Suppressor macrophage treated with lipopolysaccharide for 4 hours (primary cell): ENCODE measurements at places on chromosomes 7 and 10.

GRCh38 chr7:107387128-107387527 lies 82.7 kb upstream of the GPR22 start:
- no peak for DNase-seq

DNA sequence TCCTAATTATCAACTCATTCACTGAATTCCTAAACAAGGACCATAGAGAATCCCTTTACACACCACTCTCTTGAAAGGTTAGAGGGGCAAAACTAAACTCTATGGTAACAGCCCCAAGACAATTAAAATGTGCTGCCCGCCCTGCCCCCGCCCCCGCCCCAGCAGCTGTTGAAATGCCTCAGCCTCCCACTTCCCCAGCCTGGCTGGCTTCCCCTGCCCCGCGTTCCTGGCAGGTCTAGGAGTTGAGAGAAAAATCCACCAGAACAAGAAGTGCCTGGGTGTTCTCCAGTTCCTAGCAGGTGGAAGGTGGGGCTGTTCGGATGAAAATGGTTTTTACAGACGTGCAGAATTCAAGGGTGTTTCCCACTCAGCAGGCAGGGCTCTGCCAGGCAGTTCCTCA lies 109.5 kb upstream of the ZEB1 start:
- DNase-seq, result no peak

DNA sequence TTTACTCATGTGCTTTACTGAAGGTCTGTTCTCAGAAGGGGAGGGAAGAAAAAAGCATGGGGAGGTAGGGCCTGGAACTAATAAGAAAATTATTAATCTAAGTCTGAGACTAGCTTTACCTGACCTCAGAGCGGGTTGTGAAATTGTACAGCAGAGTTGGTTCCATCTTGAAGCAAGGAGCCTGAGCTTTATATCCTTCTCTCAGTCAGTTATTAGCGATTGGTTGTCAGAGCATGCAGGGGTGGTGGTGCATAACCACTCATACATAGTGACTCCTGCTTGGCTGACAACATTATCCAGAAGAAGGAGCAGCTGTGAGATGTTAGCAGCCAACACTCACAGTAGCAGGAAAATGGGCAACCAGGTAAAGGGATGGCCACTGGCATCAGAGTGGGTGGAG lies 976.3 kb upstream of the LRRTM3 start:
- DNase-seq, result no peak

DNA sequence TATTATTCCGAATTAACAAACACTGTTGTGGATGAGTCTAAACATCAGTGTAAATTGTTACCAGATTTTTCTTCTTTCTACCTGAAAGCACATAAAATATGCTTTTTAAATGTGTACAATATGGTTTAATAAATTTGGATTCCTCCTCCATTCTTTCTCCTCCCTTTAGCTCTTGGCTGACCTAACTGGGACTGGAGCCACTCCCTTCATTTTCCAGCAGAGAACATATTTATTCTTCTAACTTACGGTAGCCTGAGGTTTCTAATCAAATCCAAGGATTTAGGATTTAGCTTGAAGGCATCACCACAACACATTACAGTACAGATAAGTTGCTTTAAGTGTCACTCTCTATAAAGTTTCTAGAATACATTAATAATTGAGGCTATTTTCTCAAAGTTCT lies 88.2 kb upstream of the SEMA3C start:
- no peak for DNase-seq

GRCh38 chr7:28695300-28696295 lies 262.5 kb downstream of the TRIL start:
- no peak for DNase-seq

GRCh38 chr10:44818701-44819127 lies 92.4 kb upstream of the TMEM72 start:
- no peak for DNase-seq

GRCh38 chr10:129918401-129918800 lies 45.7 kb downstream of the EBF3 start:
- no peak for DNase-seq

GRCh38 chr7:12557282-12557681 lies 13.2 kb upstream of the SCIN start:
- no peak for DNase-seq

GRCh38 chr10:34811126-34811967 lies 3.7 kb downstream of the PARD3 start:
- no peak for DNase-seq

- no peak for DNase-seq
Observed at GRCh38 chr10:86215046-86215445, 151.5 kb downstream of the GRID1 start.

DNA sequence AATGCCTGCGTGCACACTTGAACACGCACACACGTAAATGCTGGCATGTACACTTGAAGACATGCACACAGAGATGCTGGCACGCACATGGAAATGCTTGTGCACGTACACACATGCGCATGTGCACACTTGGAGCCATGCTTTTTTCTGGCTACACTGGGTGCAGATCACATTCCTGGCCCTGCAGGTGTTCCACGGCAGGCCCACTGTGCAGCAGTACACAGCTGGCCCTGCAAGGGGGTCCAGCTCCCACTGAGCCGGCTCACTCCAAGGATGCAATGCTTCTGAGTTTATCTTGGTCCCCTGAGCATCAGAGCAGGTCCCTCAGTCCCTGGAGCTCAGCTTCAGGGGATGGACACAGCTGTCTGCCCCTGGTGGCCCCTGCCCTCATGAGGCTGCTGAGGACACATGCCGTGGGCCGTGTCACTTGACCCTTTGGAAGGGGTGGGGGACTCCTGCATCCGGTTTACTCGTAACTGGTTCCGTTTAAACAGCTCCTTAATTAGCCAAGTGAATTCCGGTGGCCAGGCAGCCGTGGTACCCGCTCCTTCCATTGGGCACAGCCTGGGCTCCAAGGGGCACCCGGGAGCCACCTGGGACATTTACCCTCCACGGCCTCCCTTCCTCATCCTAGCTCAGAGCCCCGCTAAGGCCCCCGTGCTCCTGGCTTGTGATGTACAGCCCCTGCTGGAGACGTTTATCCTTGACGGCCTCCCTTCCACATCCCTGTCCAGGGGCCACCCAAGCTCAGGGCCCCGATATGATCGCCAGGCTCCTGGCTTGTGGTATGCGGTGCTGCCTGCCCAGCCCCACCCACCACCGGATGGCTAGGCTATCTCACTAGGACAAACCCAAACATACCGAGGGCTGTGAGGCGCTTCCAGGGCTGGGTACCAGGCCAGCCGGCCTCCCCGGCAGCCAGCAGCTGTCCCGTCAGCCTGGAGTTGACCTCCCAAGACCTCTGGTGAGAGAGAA lies 39.5 kb upstream of the DPYSL4 start:
- no peak for DNase-seq

DNA sequence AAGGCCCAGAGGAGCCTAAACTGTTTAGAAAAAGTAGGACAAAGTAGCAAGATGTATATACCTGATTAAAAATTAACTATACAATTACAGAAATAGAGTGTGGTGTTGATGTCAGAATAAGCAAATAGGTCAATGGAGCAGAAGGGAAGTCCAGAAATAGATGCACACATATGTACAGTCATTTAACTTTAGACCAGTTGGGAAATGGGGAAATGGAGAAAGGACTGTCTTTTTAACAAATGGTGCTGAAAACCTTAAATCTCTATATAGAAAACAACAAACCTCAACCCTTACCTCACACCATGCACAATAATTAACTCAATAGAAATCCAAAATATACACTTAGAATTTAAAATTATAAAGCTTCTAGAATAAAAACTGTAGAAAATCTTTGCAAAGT lies 72.2 kb downstream of the CH25H start:
- DNase-seq, result peak; percentile 69

DNA sequence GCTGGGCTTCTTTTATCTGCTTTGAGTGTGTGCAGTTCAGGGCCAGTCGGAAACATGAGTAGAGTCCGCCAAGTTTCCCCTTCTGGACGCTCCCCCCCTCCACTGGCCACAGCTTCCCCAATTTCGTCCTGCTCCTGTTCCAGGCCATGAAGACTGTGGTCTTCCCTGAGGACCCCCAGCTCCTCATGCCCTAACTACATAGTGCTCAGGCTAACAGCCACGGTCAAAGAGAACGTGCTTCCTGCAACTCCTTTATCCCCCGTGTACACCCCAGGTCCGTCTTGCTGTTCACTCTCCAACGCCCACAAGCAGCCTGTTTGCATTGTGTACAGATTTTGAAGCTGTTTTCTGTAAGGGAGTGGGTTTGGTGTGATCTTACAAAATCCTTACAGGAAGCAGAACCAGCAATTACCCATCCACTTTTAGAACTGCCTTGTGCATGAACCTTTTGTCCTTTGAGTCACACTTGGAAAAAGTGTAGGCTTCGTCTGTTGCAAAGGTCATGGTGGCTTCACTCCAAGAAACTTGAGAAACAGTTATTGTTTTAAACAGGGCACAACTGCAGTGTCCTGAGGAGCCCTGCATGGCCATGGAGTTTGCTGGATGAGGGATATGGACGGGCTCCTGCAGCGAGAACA lies 77.0 kb upstream of the FAM20C start:
- DNase-seq, result peak; percentile 92

GRCh38 chr7:54824655-54825054 lies 65.6 kb upstream of the SEC61G start:
- no peak for DNase-seq

DNA sequence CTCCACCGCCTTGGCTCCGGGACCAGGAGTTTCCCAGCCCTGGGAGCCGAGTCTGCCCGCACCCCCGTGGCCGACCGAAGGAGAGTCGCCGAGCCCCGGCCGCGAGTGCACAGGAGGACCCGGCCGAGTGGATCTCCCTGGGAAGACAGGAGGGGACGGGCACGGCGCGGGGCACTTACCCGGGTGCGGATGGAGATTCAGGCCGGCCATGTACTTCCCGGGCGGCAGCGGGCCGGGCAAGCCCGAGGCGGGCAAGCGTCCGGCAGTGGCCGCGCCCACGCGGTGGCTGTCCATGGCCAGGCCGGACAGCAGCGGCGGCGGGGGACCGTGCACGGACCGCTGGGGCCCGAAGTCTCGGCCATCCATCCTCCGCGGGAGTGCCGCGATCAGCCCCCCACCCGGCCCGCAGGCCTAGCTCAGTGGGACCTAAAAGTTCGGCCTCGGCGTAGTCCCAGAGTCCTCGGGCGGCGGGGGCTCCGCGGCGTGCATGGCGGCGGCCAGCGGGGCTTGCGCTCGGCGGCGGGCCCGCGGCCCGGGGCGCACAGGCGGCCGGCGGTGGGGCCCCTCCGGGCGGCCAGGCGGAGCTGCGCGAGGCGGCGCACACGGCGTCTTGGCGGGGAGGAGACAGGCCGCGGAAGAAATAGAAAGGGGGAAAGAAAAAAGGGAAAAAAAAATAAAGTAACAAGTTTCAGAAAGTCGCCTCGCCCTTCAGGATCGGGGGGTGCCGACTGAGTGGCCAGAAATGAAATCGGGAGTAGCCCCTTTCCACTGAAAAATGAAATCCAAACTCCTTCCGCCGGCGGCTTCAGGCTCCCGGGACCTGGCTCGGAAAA lies 2.5 kb downstream of the TNRC18 start:
- DNase-seq, result peak; percentile 63

- DNase-seq, result no peak
Observed at GRCh38 chr10:5343561-5343960, 21.2 kb upstream of the UCN3 start.

DNA sequence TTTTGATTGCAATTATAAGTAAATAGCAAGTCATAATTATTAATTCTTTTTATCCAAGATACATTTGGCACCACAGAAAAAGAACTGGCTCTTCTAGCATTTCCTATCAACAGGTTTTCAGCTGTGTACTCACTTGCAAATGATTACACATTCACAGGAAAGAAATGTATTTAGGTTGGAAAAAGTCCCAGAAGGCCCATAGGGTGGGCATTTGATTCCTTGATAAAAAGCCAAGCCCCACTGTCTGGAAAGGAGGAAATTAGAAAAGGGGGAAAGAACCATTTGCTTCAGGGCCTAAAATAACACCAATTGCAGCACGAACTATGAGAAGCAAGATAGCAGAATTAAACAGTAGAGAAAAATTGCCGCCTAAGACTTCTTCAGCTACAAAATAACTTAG lies 80.8 kb upstream of the COL1A2 start:
- no peak for DNase-seq

GRCh38 chr7:27295236-27295635 lies 52.6 kb downstream of the EVX1 start:
- DNase-seq, result no peak

- peak; percentile 89 for DNase-seq
Observed at GRCh38 chr7:139775829-139776266, 1.9 kb downstream of the HIPK2 start.

DNA sequence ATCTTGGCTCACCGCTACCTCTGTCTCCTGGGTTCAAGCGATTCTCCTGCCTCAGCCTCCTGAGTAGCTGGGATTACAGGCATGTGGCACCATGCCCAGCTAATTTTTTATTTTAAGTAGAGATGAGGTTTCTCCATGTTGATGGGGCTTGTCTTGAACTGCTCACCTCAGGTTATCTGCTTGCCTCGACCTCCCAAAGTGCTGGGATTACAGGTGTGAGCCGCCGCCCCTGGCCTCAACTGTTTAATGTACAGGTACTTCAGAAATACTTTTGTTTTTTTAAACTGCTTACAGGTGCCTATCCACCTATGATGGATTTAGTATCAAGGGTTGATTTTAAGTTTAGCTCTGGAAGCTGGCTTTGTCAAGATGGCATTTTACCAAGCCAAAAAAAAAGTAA lies 55.6 kb downstream of the CDC123 start:
- DNase-seq, result no peak

- DNase-seq, result no peak
Observed at GRCh38 chr10:132001238-132001972, 19.7 kb upstream of the BNIP3 start.

DNA sequence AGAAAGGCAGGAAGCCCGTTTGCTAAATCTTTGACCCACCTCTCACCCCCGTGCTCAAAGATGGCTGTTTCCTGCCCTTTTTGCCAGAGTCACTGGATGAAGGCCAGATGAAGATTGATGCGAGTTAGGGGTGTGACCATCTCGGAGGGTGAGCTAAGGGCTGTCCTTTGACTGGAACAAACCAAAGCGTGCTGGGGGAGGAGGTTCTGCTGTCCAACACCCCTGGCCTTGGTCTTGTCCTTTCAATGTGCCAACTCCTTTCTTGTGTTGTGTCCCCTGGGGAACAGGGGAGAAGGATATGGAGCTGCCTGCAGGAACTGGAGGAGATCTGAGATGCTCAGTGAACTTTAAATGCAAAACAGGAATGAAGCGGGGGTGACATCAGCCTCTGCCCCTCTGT lies 90.3 kb upstream of the ADAM12 start:
- DNase-seq, result no peak
